CD8-positive, alpha-beta memory T cell (primary cell): ENCODE measurements at places on chromosomes 2 and 18. TPM values are rescaled to one million over a fixed set of nuclear protein-coding genes. Genes with fewer than 3 reads are reported as not detected.

The ABHD1 gene
- 0.90 TPM for total RNA-seq

DNA sequence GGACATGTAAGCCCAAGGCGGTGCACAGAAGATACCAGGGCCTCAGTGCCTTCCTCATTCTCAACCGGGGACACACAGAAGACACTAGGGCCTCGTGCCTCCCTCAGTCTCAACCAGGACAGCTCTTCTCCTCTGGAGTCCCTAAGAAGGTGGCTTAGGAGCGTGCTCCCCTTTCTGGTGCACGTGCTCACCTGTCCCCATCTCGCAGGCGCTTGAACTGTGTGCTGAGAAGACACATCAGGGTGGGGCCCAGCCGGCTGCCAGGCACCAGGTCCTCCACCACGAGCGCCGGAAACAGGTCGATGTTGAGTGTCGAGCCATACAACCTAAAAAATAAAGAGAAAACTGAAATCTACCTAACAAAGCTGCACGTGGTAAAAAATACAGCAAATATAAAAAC, 99.9 kb downstream of the PXDN start:
- H3K27ac ChIP-seq, result no peak overlapping the region
- no peak overlapping the region for H3K4me3 ChIP-seq
- H3K4me1 ChIP-seq, result no peaks in the 10 kb centered on the region
- no peaks in the 10 kb centered on the region for H3K36me3 ChIP-seq

DNA sequence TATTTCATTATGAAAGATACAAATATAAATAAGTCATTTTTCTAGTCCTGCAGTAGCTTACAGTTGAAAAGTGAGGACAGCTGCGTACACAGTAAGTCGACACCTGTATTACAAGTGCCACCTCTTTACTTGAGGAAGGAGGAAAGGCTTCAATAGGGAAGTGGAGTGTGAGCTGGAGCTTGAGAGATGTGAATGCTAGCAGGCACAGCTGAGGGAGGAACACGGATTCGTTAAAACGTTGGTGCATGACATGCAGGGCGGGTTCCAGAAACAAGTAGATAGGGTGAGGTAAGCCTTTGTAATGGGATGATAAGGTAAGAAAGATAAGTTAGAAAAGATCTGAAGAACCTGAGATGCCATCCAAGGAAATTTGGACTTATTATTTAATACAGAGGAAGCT, 98.1 kb upstream of the CSRNP3 start:
- H3K4me1 ChIP-seq, result no peaks in the 10 kb centered on the region
- H3K36me3 ChIP-seq, result no peaks in the 10 kb centered on the region
- DNase-seq, result no peak
- no peaks in the 10 kb centered on the region for H3K27me3 ChIP-seq

GRCh38 chr2:222270396-222270795, 28.4 kb downstream of the PAX3 start:
- H3K27me3 ChIP-seq, result no peaks in the 10 kb centered on the region
- H3K36me3 ChIP-seq, result no peaks in the 10 kb centered on the region
- no peak overlapping the region for H3K27ac ChIP-seq
- H3K4me1 ChIP-seq, result no peaks in the 10 kb centered on the region
- no peak overlapping the region for H3K4me3 ChIP-seq
